Activated T-cell treated with anti-CD3 and anti-CD28 coated beads for 24 hours (primary cell): ENCODE measurements at places on chromosomes 5 and 9.

DNA sequence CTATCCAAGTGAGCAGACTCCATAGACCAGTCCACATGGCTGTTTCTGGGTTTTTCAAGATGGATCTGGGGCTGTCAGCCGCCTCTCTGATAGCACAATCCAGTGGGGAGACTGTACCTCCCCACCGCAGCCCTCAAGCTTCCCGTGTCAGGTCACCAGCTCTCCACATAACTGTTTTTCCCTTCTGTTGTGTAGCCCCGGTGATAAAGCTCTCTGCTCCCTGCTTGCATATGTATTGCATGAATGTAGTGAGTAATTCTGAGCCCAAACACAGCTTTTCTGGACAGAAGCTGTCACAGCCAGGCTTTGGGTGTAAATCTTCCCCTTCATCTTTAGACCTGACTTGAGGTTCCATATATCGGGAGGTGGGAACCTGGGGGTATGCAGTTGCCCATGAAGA is 23.1 kb upstream of the CFAP157 start:
- DNase-seq: no peak

DNA sequence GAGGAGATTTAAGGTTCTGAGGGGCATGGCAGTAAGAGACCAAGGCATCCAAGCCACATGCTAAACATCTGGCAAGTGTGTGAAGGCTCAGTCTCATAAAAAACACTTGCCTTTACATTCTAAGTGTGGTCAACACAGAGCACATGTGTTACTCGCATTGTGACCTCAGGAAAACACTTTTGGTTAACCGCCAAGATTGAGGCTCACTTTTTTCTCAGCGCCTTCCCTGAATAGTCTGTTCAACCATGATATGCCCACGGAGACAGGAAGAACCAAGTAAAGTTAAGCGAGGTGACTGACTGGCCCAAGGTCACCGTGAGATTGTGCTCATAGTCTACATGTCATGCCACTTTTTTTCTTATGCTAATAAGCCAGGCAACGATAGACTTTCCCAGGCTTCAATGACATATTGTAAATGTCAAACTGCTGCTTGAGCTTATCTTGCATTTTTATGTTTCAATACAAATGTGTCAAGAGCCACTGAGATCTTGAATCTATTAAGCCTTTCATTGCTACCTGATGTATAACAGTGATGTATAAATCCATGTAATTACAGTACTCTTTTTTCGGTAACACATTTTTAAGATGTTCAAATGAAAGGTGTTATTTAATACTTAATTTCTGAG is 21.1 kb upstream of the IL9 start:
- no peak for DNase-seq

- no peak for DNase-seq
These were observed 71.5 kb upstream of the PALM2AKAP2 start for GRCh38 chr9:109708451-109708945.

DNA sequence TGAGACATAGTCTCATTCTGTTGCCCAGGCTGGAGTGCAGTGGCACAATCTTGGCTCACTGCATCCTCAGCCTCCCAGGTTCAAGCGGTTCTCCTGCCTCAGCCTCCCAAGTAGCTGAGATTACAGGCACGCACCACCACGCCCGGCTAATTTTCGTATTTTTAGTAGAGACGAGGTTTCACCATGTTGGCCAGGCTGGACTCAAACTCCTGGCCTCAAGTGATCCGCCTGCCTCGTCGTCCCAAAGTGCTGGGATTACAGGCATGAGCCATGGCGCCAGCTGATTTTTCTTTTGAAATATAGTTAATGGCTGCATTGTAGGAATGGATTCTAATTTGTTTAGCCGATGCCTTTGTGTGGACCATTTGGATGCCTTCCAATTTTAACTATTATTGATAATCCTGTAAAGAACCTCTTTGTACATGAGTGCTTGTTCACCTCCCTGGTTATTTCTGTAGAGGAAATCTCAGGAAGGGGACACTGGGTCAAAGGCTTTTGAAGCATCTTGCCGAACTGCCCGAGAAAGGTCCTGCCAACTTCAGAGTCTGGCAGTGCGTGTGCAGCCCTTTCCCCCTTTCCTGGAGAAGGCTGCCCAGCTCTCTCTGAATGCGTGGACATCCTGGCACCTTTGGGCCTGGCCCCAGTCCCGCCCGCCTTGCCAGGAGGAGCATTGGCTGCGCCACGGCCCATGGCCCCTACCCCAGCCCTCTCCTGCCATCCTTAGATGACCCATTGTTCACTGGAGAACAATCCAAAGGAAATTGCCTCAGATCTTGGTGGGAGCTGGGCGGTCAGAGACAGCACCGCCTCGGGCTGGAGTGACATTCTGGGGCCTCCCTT is 8.9 kb upstream of the NUP214 start:
- DNase-seq: no peak

DNA sequence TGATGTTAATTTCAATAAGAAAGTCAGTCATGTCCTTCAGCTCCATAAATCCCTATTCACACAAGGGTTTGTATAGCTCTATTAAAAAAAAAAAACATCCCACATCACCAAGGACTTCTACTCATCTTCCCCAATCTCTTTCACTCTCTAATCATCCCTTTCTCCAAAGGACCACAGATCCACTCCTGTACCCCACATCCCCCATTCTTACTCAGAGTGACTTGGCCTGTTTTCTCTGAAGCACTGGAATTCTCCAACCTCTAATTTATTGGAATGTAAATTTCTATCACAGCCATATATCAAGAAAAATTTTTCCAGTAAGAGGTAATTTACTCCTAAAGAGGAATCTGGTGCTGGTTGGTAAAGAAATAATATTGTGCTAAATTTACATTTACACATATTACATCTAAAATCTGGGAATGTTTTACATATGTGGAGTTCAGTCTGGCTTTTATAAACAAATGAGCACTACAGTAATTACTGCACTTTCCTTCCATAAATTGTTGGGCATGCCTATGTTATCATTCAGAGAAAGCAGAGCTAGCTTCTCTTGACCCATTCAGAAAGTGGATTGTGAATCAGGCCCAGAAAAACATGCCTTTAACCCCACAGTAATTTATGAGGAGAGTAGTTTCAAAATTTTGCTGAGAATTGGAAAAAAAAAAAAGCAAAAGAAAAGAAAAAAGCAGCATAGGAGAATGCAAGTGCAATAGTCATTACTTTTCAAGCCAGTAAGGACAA is 399.5 kb upstream of the TNC start:
- no peak for DNase-seq

- DNase-seq: no peak
These were observed 195.5 kb downstream of the FRMD3 start for GRCh38 chr9:83342731-83343130.

- DNase-seq: no peak
These were observed 446.1 kb downstream of the ANXA1 start for GRCh38 chr9:73597771-73598170.

DNA sequence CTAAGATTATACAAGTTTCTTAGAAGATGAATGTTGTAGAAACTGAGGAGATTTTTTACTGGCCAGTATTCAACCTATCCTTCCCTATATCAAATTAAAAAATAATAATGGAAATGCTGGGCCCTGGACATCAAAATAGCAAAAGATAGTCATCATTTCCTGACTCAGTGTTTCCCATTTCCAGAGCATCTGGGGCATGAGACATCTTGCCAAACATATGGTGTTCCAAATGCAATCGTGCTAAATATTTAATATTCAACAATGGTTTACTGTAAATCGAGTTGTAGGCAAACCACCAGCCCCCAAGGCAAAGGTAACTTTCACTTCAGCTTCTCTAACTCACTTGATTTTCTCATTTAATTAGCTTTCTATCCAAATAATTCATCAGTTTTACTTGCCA is 152.9 kb downstream of the FRMD3 start:
- no peak for DNase-seq

DNA sequence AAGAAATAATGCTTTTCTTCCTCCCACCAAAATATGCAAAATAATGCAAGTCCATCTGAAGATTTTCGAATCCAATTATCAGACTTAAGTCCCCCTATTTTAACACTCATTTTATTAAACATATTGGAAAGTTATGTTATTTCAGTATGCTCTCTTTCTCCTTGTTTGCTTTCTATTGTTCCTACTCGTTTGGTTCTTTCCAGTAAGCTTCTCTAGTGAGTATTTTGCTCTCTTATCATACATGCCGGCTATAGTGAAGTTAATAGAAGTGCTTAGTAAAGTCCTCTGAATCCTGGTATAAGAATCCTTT is 517 bp downstream of the ALDH1A1 start:
- DNase-seq: no peak

- DNase-seq: peak; percentile 10
These were observed 137.1 kb downstream of the FGF1 start for GRCh38 chr5:142548739-142549275.

GRCh38 chr9:125161284-125161918 is 18.1 kb upstream of the SCAI start:
- no peak for DNase-seq

- no peak for DNase-seq
These were observed 50.6 kb downstream of the RASEF start for GRCh38 chr9:83012168-83012921.

DNA sequence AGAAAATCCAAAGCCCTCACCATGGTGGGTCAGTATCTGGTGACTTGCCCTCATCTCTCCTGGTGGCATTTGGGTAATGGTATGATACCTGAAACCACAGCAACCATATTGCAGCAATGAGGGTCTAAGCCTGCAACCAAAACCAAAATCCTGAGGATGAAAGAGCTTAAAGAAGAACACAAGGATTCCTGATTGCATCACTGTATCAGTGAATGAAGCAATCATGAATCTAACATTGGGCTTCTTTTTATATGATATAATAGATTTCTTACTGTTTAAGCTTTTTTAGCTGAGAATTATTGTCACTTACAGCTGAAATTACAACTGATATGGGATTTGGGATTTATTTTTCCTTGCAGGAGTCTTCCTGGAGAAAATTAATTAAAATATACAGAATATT is 269.9 kb downstream of the MEF2C start:
- no peak for DNase-seq

DNA sequence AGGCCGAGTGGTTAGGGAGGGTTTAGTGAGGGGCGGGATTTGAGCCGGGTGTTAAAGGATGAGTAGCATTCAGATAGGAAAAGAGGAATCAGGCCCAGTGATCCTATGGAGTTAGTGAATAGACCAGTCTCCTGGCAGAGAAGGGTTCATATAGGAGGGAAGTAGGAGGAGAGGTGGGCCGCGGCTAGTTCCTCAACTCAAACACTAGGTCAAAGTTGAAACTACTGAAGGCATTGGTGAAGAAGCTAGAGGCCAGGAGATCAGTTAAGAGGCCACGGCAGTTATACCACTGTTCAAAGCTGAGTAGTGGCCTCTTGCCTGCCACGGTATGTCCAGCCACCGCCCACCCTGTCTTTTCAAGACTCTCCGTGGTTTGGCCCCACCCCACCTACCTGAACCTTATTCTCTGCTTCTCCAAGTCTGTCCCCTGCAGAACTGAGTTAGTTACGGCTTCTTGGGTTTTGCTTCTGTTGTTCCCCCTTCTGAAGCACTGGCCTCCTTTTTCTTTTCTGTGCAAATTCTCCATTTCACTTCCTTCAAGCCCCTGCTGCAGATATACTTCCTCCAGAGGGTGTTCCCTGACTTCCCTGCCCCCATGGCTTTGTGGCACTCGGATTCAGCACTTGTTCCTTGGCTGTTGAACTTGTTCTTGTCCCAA is 1.8 kb downstream of the ZBTB34 start:
- DNase-seq: no peak

- no peak for DNase-seq
These were observed 200.6 kb upstream of the ZNF618 start for GRCh38 chr9:113675475-113675941.

DNA sequence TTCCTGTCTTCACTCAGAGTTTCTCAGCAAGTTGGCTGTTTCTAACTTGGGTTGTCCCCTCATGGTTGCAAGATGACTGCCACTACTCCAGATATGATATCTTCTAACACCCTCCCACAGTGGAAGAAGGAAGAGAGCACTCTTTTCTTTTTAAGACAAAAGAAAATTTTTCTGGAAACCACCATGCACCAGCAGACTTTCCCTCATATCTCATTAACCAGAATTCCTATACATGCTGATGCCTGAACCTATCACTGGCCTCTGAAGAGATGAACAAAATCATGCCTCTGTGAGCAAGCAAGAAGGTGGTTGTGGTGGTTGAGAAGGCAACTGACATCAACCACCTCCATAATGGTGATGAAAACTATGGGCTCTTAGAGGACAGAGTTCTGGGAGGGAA is 56.8 kb downstream of the FEM1C start:
- DNase-seq: no peak

GRCh38 chr9:136865041-136865767 is 904 bp downstream of the EDF1 start:
- no peak for DNase-seq

DNA sequence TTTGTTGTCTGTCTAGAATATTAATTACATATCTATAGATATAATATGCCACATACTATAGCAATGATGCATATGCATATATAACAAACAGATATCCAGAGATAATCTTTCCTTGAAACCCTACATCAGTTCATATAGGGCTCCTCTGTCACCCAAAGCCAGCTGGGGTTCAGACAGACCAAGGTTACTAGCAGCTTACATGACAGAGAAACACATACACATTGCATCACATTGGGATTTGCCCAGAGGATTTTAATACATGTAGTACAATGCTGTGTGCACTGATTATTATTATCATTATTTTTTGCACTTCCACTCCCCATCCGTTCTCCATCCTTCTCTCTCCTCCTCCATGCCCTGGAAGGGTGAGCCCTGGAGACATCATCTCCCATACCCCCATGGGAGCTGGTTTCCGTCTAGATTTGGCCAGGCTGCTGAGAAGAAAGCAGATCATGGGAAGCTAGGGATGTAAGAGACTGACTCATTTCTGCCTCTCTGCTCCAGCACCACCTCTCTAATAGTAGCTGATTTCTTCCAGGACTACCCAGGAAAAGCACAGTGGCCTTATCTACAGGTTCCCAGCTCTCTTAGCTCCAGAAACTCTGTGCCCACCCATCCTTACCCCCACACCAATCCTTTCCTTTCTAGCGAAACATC is 23.3 kb downstream of the FST start:
- no peak for DNase-seq

GRCh38 chr5:107594253-107595045 is 76.3 kb downstream of the EFNA5 start:
- no peak for DNase-seq

DNA sequence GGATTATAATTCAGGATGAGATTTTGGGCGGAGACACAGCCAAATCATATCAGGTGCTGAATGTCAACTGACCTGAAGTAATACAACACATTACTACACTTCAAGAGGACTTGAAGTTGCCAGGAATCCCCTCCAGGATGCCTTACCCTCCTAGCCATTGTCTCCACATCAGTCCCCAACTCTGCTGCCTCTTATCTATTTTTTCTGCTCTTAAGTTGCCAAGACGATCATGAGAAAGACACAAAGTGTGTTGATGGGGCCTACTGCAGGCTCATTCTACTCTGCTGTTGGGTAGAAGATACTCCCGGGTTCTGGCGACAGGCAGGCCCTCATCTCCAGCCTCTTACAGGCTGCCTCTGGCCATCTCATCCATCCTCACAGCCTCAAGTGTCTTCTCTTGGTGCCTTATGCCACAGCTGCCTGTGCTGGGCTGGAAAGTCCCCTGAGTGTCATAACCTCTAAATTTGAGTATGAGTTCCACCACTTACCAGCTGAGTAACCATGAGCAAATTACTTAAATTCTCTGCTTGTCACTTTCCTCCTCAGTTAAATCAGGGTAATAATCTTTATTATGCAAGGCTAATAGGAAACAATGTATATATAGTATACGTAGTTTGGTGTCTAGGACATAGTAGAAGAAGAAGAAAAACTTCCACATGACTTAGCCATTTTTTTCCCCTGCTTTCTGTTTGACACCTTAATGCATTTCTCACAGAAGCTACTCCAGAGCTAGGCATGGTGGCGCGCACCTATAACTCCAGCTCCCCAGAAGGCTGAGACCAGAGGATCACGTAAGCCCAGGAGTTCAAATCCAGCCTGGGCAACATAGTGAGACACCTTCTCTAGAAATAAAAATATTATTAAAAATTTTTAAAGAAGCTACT is 73.0 kb upstream of the SNX2 start:
- no peak for DNase-seq
